ENCODE measurements at places on chromosomes 13 and 19.
A peak's percentile ranks its signal among the peaks of the same experiment; 100 is the strongest.

- DNase-seq, result no peak
Observed at GRCh38 chr19:14300303-14300702, 80.9 kb upstream of the ADGRE5 start.

- DNase-seq, result no peak
Observed at GRCh38 chr19:10158485-10158884, 36.3 kb downstream of the DNMT1 start.

DNA sequence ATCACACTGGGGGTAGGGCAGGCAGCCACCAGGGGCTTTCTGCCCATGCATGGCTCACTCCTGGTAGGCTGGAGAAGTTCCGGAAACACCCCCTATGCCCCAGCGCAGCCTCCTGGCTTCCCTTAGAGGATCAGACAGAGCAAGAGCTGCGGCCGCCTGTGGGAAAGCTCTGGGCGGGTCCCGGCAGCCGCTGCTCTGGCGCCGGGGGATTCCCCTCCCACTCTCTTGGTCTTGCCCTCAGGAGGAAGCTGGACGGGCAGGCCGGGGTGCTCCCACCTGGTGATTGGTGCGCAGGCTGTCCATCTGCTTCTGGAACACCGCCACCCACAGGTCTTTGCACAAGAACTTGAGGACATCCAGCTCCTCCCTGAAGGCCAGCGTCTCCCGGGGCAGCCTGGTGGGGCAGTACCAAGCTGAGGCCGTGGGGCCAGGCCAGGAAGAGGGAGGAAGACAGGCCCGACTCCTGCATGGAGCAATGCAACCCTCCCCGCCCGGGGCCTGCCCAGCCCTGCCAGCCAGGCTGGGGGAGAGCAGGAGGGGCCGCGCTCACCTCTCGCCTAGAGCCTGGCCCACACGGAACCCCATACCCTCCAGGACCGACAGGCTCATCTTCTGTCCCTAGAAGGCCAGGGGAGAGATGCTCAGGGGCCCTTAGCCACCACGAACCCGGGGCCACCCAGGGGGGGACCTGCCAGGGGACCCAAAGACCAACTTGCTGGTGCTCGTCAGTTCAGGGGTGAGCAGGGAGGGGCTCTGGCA lies 4.0 kb upstream of the NKPD1 start:
- DNase-seq, result peak; percentile 38

DNA sequence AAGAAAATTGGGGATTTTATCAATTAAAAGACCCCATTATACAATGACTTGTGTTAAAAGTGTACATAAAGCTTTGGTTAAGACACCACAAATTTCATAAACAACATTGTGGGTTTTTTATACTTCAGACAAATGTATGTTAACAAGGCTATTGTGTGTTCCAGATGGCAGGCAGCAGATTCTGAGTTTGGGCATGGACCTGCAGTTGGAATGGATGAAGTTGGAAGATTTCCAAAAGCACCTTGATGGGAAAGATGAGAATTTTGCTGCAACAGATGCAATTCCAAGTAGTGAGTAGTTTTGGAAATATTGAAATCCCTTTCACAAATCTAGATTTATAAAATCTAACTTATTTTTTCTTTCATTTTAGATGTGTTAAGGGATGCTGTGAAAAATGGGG lies 25.4 kb downstream of the MPHOSPH8 start:
- no peak for DNase-seq

DNA sequence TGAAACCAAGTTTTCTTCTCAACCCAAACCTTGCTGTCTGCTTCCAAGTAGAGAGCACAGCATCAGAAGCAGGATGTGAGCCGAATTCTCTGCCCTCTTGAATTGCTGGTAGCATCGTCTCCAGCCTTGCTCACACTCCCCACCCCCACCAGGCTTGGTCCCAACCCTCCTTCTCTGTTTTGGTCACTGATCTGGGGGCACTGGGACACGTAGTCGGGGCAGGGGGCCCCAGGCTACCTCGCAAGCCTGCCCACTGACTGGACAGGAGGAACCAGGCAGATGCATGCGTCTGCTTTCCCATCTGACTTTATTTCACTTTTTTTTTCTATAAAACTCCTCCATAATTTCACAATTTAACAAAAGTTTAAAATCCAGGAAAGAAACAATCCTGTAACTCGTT lies 69.7 kb downstream of the MLLT1 start:
- no peak for DNase-seq

- no peak for DNase-seq
Observed at GRCh38 chr13:23751195-23751594, 138.0 kb downstream of the MIPEP start.

DNA sequence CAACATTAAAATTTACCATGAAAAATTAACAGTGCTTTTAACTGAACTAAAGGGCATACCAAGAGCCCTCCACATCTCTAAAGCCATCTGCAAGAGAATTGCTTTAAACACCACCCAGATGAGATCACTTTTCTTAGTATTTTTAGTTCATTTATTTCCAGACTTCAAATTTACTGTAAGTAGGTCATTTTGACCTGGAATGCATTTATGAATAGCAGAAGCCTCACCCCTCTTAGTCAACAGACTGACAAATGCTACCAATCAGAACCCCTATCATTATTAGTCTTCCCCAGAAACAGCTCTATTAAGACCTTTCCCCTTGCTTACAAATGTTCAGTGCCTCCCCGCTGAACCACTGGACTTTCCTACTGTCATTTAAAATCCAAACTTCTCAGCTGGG lies 27.3 kb downstream of the RUBCNL start:
- no peak for DNase-seq

DNA sequence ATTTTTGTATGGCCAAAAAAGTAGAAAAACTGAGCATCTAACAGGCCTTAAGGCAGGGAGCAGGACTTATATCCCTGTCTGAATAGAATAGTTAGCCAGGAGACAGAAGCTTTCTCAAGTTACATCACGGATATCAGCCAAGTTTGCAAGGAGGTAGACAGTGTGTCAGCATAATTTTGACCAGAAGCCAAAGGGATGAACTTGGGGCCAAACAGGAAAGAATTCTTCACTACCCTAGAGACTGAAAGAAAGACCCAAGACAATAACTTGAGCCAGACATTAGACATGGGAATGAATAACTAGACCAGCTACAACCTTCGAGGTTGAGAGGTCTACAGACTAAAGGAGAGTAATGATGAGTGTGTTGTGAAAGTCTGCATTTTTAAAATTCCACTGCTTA lies 48.1 kb upstream of the PCDH9 start:
- no peak for DNase-seq

- no peak for DNase-seq
Observed at GRCh38 chr13:71701741-71702140, 165.3 kb downstream of the DACH1 start.

GRCh38 chr13:60869941-60870613 lies 473.1 kb downstream of the TDRD3 start:
- no peak for DNase-seq

DNA sequence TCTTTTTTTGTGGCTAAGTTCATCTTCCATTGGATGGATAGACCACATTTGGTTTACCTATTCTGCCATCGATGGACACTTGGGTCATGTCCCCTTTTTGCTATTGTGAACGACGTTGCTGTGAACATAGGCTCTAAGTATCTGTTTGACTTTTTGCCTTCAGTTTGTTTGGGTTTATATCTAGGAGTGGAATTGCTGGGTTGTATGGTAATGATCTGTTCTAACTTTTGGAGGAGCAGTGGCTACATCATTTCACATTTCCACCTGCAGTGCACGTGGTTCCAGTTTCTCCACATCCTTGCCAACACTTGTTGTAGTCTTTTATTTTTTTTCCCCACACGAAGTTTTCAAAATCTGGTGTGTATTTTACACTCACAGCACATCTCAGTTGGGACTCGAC lies 21.7 kb downstream of the BICRA start:
- no peak for DNase-seq

GRCh38 chr13:33228648-33229445 lies 56.7 kb downstream of the STARD13 start:
- no peak for DNase-seq

GRCh38 chr13:22451327-22451741 lies 729.4 kb upstream of the SGCG start:
- DNase-seq, result no peak

DNA sequence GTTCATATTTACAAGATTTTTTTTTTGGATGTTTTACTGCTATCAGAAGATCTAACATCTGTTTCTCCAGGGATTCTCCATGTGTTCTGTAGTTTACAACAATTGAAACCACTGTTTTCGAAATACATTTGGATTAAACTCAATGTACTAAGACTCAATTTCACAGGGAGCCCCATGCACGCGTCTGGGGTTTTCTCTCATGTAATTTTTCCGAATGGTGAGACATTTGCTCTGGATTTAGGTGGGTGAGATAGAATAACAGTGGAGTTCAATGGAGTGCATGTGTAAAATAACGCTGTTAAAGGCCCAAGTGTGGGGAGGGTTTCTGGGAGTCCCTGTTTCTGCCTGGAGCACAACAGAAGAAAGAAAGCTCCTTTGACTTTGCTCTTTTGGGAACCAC lies 330.3 kb downstream of the TSHZ3 start:
- no peak for DNase-seq

DNA sequence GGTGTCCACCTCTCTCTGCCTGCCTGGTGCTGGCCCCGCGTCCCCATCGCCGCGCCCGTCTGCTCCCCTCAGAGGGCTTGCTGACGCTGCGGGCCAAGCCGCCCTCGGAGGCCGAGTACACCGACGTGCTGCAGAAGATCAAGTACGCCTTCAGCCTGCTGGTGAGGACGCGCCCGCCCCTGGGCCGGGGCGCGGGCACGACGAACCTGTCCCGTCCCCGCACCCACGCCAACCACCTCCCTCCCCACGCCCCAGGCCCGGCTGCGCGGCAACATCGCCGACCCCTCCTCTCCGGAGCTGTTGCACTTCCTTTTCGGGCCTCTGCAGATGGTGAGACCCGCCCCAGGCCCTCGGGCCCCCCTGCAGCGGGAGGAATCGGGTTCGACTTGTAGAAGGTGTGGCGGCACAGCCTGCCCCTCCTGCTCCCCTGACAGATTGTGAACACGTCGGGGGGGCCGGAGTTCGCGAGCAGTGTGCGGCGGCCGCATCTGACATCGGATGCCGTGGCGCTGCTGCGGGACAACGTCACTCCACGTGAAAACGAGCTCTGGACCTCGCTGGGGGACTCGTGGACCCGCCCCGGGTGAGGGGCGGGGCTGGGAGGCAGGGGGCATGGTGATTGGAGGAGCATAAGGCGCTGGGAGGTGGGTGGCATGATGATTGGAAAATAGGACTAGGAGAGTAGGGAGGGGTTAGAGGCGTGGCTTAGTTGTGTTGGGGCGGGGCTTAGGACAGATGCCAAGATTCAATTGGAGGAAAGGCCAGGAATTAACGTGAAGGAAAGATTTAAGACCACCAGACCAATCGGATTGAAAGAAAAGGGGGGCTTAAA lies 6.6 kb downstream of the EPS8L1 start:
- no peak for DNase-seq

All from omental fat pad (tissue), 4 donors.